ENCODE measurements at places on chromosomes 1 and 21.

GRCh38 chr1:11059155-11059967 lies 457 bp downstream of the SRM start:
- DNase-seq: no peak

- DNase-seq: no peak
Measured at GRCh38 chr1:172390683-172391551, 29.6 kb upstream of the C1orf105 start.

DNA sequence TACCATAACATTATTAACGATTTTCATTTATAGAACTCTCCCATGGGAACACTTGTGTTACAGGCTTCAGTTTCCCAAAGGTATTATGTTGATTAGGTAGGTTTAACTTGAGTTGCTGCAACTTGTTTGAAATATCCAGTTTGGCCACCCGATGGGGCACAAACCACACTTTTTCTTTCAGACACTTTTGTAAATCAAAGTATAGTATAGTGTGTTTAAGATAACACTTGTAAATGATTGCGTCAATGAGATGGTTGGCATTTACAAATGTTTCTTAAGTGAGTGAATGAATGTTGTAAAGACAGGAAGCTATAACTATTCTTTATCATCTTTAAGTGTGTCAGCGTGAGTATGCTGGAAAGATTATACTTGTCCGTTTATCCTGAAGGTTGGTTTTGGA lies 4.3 kb downstream of the XPR1 start:
- no peak for DNase-seq

DNA sequence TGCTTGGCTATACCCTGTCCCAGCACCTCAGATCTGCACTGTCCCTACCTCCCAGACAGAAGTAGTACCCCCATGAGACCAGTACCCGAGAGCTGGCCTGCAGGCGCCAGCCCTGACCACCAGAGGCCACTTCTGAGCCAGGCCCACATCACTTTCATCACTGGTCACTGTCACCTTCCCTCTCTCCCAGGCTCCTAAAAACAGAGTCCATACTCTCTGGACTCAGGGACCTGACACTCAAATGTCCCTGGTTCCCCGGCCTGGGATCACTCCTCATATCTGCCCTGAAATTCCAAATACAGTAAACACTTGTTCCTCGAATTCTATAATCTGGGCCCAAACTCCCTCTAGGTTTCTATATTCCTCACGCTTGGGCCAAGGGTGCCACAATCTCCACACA lies 18.7 kb downstream of the TMEM53 start:
- no peak for DNase-seq

GRCh38 chr1:113253187-113253586 lies 137.1 kb upstream of the MAGI3 start:
- DNase-seq: no peak

DNA sequence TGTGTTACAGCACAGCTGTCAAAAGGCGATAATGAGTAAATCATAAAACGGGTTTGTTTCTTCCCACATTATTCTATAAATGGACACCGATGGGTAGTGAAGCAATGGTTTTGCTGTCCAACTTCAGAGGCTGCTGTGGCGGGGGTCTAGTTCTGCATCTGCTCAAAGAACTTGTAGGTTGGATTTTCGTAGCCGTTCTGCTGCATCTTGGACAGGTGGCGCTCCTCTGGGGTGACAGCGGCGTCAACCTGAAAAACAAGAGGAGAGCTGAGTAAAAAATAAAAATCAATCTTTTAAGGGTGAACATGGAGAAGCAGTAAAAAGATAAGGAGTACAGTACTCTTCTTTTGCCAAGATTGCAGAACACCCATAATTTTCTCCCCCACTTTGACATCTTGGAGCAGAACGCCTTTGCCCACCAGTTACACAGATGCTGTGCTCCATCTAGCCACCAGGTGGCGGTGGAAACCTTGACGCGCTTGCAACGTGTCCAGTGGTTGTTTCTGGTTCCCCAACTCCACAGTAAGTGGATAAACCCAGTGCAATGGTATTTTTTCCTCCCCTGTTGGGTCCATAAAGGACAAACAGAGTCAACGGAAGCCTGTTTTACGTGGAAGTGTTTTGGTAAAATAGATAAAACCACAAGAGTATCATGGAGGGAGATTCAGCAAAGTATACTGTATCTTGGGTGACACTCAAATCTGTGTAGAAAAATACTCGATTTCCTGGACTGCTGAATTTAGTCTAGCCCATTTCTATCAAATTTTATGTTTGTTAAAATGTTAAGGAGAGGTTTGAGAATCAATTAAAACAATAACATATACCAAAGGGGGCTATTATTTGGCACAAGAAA lies 147.0 kb downstream of the GABPA start:
- no peak for DNase-seq

GRCh38 chr1:196105901-196106300 lies 502.3 kb downstream of the KCNT2 start:
- DNase-seq: no peak

- no peak for DNase-seq
Measured at GRCh38 chr1:55067022-55067778, 27.9 kb downstream of the PCSK9 start.

DNA sequence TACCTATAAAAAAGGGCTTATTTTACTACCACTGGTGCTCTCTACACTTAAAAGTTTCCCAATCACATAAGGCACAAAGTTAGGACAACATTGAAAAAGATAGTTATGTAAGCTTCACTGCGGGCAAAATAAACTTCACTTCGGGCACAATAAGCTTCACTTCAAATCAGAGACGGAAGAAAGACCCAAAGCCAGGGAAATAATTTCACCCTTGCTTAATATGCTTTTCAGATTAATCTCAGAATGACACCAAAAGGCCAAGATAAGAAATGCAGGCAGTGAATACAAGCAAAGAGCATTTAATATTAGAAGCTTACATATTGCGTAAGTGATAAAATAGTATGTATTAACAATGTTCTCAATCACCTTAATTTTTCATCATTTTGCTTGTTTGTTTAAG lies 444.2 kb downstream of the SETD4 start:
- DNase-seq: no peak

- no peak for DNase-seq
Measured at GRCh38 chr1:89519779-89520358, 4.8 kb upstream of the LRRC8B start.

DNA sequence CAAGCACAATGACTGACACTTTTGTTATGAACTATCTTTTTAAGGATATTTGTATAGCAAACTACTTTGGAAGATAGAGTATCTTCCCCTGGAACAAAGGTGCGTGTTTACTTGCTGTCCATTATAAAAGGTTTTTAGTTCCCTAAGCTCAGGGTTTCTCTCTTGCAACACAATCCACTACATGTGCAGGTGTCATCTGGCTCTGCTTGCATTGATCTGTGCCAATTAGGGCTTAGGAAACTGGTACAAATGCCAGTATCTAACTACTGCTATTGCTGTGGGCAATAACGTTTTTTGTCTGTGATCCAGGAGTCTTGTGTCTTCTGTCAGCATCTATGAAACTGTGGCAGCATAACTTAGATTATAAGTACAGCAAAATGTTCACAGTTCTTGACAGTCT lies 68.3 kb upstream of the ABCD3 start:
- no peak for DNase-seq

GRCh38 chr1:147895123-147895522 lies 7.5 kb upstream of the GJA8 start:
- no peak for DNase-seq

DNA sequence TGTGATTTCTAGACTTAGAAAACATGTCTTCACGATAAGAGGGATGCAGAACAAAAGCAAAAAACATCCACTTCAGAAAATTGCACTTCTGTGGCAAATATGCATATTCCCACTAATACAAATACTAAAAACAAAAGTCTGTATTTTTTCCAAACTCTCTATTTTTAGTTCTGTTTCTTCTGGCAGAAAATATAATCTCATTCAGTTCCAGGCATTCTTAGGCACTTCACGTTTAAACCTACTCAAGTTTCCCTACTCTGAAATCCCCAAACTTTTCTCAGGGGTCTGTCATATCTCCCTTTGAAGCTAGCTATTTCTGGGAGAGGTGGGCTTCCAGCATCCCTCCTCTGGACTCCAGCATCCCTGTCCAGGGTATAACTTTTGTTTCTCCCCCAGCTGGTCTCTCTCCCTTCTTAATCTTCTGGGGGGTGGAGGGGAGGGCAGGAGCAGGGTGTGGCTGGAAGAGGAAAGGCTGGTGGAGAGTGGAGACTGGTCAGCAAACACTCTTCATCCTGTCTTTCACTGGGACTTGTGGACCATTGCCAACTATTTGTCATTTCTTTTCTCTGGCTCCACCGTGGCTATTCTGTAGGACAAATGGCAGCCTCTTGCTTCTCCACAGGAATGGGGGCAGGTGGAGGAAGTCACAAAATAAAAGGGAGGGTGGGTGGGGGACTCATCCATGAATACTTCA lies 19.6 kb upstream of the NCF2 start:
- no peak for DNase-seq

- DNase-seq: no peak
Measured at GRCh38 chr1:182279724-182280503, 111.7 kb downstream of the GLUL start.
